ENCODE measurements at places on chromosomes 6 and 20. TPM values are rescaled to one million over a fixed set of nuclear protein-coding genes. Genes with fewer than 3 reads are reported as not detected.

Gene PI3
- polyA plus RNA-seq, result not detected

Gene TBXT
- not detected for polyA plus RNA-seq

DNA sequence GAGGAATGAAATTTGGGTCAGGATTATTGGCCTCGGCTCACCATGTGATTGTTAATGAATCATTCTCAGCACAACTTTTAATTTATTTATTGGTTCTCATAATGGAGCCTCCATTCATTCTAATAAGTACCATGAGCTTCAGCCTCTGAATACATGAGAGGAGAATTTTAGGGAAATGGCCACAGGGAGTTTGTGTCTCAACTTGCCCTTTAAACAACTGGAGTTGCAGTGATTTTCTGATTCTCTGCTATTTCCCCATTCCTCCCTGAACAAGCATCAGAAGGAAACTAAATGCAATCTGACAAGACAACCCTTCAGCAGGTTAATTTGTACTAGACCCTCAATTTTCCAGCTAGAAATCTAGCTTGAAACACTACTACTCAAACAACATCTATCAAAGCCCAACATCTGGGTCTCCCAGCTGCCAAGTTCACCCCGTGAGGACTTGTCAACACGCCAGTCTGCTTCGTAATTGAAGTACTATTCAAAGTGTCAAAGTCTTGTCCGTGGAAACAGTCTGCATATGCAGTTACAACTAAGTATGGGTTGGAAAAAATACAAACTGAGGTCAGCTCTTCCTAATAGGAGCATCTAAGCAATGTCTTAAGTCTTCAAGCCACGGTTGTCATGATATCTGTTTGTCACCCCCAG is 235.4 kb downstream of the CDH4 start:
- no peak for DNase-seq

DNA sequence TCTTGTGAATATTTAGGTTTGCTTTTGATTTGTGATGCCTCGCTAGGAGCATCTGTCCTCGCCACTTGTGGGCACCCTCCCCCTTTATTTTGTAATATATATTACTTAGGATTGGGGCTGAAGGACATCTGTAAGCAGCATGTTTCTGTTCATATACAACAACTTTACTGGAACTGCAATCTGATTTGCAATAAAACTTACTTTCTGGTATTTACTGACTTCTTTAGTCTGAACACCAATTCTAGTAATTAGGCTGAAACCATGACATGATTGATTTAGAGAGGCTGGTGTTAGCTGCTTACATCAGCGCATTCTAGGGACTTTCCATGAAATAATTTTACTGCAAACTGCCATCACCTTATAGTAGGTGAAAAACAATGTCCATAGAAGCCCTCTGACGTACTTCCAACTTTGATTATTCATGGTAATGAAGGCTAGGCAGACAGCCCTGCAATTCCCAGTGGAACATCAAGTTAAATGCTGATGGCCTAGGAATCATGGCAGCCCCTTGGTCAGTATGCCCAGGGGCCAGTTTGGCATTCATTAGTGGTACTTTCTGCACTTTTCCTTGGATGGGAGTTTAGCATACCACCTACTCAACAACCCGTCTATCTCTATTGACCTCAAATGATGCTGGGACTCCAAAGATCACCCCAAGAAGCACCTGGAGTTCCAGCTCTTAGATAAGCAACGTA is 132.9 kb upstream of the MCHR2 start:
- no peak for DNase-seq

Gene RIMS4
- 7.5 TPM for polyA plus RNA-seq

Gene MCCD1
- not detected for polyA plus RNA-seq

Gene CAGE1
- not detected for polyA plus RNA-seq

Gene RIPPLY2
- not detected for polyA plus RNA-seq

DNA sequence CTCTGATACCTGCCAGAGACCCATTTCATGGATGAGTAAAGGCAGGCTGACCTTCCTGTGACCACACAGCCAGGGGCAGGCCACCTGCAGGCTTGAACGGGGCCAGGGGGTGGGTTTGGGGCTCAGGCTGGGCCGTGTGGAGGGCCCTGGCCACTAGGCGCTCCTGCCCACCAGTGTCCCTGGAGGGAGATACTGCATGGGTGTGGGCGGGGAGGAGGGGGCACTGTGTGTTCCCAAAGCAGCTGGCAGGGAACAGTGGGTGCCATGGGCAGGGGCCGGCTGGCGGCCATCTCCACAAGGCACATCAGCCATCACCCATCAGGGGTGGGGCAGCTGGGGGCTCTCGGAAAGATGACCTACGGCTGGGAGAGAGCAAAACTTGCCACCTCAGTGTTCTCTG is 15.4 kb downstream of the SRC start:
- no peak for DNase-seq

DNA sequence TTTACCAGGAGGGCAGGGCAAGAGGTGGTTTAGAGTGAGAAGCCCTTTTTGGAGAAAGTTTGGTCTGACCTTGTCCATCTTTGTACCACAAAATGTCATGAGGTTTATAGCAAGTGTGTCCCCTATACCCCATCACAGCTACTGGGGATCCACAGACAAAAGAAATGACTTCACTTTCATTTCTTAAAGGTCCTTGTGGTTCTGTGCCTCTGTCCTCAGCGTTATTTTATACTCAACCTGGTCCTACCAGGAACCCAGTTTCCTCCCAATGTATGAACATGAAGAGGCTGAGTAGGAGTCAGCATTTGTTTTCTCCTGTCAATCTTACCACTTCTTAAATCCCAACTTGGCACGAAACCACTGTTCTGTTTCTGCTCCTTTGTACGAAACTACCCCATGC is 157.6 kb downstream of the NFATC2 start:
- DNase-seq, result no peak

DNA sequence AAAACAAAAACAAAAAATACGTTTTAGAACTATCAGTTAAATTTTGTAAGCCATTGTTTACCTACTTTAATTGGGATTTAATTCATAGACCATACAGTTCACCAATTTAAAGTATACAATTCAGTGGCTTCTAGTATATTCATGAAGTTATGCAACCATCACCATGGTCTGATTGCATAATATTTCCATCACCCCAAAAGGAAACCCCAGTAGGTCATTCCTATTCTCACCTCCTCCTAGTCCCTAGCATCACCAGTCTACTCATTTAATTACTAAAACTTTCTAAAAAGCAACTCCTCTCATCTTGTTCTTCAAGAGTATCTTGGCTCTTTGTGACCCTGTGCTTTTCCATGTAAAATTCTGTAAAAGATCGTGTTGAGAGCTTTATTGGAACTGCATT is 60.2 kb downstream of the ASXL1 start:
- no peak for DNase-seq

- DNase-seq, result no peak
These were observed 272.1 kb upstream of the SGK1 start for GRCh38 chr6:134590004-134590403.

Gene SH3BGRL2
- 8.0 TPM for polyA plus RNA-seq

Gene CITED2
- polyA plus RNA-seq, result 64.4 TPM

GRCh38 chr6:19210849-19211590 is 626.1 kb upstream of the ID4 start:
- no peak for DNase-seq

DNA sequence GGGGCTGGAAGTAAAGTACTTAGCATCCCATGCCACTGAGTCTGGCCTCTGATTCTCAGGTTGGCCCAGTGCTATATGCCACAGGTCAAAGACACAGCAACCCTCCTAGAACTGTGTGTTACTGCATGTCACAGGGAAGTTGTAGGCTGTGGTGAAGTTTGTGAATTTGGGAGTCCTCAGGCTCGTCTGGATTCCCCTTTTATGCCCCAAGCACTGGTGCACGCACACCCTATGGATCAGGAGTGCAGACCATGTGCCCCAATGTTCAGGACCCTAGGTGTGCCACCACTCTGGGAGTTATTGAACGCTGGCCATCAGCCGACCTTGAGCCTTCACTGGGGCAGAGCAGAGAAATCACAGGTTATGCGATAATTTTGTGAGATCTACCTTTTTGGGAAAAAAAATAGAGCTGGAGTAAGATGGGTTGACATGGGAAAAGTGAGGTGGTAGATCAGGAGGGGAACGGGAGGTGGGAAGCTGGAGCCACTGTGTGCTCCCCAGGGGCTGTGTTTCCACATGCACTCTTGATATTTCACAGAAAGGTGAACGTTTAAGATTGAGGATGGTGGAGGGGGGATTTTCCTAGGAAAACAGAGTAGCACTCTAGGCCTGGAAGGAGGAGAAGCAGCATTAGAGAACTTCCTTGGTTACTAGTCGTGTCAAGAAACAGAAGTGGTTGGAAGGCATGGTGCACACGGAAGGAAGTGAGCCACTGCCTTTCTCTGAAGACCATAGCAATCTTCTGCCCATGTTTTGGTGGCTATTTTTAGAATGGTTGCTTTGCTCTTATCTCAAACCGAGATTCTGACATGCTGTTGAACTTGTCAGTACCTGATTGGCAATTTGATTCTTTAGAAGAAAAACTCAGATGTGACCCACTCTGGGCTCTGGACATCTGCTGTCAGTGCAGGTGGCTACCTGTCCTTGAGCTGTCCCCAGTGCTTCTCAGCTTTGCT is 44.1 kb downstream of the DUSP22 start:
- no peak for DNase-seq

Gene ANGPT4
- 0.03 TPM for polyA plus RNA-seq

- no peak for DNase-seq
These were observed 436.8 kb downstream of the HAO1 start for GRCh38 chr20:7503501-7503900.

Gene RIPOR2
- 42.6 TPM for polyA plus RNA-seq

- DNase-seq, result no peak
These were observed 38.6 kb upstream of the CST7 start for GRCh38 chr20:24910461-24910860.

Gene HCRTR2
- polyA plus RNA-seq, result not detected

- DNase-seq, result no peak
These were observed 756 bp downstream of the MTG2 start for GRCh38 chr20:62183426-62184142.

DNA sequence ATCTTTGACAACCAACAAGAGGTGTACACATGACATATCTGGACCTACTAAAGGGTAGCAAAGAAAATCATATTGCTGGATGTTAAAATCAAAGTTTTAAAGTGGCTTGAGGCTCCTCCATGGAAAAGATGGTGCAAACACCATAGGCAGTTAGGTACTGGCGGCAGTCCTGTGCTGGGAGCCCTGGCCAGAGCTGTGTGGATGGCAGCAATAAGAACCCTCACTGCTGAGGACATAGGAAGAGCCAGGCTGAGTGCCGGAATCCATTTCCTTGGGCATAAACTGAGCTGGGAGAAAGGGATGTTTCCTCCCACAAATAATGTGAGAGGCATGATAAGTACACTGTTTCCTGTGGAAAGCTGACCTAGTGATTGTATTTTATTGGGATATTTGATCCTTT is 89.9 kb downstream of the ARID1B start:
- no peak for DNase-seq

DNA sequence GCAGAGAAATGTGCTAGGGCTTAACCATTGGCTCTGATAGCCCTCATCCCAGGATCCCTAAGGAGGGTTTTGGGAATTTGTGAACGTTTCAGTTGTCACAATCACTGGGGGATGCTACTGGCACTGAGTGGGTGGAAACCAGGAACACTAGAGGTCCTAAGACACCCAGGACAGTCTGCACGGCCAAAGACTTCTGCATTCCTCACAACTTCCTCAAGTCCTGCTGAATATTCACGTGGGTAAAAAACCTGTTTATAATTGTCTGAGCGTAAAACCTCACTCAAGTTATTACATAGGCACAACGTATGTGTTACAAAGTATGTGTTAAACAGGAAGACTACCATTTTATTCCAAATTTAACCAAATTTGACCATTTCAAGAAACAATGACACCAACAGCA is 52.4 kb downstream of the GMDS start:
- DNase-seq, result no peak
